ENCODE measurements at places on chromosomes 11 and 22.

DNA sequence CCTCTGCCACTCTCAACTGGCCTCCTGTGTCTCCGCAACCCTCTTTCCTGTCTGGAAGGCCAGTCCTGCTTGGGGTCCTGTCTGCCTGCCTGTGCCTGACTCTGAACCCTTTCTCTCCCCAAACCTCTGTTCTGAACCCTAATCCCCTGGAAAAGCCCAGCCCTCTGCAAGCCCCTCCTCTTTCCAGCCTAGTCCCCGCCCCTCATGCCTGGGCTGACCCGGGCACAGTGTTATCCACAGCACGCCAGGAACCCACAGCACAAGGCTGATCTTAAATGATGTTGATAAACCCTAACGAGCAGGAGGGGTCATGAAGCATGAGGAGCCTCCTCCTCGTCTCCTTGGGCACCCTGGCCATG, at the start of gene IFITM10:
Gene IFITM10 (minus strand): TSS at position 115 of the 359 bp plus-strand sequence. CDS start 153 bp downstream, outside the sequence.
- no peak for DNase-seq

DNA sequence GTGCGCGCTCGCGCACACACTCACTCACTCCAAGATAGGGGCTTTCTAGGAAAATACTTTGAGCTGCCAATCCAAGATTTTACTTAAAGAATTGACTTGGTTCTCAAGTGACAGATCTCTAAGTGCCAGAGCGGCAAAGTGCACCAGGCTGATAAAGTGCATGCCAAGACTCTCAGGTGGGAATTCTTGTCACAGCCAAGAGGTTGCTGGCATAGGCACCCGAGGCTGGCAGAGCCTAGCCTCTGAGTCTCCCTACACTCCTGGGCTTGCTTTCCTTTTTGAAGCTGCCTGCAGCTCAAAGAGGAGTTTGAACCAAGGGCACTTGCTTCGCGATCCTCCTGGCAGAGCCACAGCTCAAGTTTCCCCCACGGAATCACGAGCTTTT, 2.5 kb upstream of the ADM start:
- no peak for DNase-seq

DNA sequence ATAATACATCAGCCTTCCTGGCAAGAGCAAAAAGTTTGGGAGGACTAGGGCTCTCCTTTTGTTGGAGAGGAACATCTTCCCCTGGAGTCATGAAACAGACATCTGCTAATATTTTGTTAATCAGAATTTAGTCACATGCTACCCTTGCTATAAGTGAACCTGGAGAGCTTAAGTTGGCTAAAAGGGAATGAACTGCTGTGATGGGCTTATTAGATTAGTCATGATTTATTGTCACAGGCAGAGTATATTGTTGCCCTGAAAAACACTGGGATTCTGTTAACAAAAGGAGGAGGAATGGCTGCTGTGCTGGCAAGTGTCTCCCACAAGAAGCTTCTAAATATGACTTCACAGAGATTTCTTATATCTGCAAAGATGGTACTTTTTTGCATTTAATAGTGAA, 16.0 kb downstream of the TCP11L1 start:
- no peak for DNase-seq

- no peak for DNase-seq
Measured at GRCh38 chr11:32839308-32839707, 9.6 kb downstream of the PRRG4 start.

DNA sequence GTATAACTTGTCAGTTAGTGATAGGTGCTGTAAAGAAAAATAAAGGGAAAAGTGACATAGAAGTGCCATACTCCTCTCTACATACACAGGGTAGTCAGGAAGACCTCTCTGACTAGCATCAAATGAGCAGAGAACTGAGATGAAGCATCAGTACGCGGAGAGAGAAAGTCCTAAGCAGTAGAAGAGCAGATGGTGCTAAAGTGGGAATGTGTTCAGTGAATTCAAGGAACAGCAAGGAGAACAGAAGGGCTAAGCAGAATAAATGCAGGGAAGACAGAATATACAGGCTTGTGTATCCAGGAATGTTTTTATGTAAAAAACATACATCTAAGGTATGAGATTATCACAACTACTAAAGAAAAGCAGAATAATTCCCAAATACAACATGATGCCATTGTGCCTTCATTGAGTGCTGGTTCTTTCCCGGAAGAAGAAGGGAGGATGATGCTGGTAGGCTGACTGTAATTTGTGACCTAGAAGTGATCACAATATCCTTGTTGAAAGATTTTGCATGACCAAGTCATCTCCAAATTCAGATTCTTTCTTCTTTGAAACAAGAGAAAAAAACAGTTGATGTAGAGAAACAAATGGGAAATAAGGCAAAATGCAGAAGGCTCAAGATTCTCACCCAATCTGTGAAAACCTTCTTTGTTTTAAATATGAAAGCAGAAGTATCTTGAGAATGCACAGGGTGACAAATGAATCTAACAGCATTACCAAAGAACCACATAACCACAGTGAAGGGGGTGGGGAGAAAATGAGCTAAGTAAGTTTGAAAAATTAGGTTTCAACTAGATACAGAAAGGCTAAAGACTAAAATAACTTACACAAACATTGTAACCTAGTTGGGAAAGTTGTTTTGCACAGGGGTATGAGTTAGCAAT, 20.5 kb downstream of the MRE11 start:
- DNase-seq = no peak

DNA sequence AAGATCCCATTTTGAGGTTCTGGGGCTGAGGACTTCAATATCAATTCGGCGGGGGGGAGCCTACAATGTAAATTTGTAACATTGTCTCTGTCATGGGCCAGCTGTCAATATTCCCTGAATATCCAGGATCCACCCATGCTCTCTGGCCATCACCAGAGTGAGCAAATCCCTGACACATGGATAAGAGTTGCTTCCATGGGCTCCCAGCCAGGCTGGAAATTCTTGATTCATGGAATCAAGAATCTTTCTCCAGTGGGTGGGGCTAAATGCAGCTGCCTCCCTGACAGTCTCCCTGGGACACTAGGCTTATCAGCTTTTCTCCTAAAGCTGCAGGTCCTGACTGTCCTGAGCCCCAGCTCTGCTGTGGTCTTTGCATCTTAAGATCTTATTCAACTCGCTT, 86.9 kb upstream of the IGLL5 start:
- DNase-seq = no peak

DNA sequence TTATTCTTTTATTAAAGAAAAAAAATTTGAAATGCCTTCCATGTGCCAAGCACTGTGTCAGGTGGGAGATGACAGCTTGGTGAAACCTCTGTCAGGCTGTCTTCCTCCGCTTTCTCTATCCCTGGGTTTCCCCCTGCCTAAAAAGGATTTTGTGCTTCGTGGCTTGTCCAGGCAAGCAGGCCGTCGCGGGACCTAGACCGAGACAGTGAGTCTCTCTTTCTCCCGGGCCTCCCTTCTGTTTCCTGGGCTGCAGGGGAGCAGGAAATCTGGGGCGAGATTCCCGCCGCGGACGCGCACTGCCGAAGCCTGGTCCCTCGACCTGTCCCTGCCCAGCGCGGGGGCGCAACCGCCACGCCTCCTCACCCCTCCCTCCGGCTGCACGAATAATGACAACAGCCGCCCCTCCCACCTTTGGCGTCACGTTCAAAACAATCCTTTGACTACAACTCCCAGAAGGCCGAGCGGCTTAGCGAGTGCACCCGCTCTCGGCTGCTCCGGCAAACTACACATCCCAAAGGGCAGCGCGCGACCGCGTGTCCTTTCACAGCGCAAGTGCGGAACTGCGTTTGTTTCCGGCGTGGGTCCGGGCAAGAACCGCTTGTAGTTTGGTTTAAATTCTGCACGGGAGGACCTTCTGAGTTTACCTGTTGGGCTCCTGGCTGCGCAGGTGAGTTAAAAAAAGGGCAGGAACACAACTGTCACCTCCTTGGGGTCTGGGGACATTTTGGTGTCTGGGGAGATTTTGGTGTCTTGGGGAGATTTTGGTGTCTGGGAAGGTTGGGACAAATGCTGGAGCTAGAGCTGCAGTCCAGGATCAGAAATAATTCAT, at the start of gene CLP1:
Gene CLP1 (plus strand): TSS at position 569 of the 829 bp plus-strand sequence. CDS start 1,715 bp downstream, outside the sequence.
- peak; percentile 100 for DNase-seq

DNA sequence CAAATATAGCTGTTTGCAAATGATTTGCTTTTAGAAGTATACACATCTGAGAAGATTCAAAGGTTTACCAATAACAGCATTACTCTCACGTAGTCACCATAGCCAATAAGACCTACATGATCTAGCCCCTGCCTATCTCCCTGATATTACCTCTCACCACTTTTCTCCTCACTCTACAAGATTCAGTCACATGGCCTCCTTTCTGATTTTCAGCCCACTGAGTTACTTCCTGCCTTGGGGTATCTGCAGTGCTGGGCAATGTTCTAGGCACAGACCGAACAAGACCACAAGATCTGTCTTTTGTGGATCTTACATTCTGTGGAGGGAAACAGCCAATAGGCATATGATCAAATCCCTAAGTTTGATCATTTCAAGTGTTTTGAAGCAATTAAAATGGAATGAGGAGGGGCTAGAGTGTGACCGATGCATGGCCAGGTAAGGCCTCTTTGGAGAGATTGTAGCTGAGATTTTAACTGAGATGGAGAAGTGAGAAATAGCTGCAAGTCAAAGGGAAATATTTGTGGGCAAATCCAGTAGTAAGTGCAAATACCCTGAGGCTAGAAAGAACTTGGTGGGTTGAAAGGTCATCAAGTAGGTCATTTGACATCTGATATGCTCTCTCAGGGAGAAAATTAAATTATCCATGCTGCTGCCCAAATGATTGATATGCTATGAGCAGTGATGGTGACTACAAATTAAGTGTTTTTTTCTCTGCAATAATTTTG, 43.1 kb downstream of the ARL14EP start:
- no peak for DNase-seq

- DNase-seq = no peak
Measured at GRCh38 chr11:64444838-64445441, 86.0 kb downstream of the RPS6KA4 start.

DNA sequence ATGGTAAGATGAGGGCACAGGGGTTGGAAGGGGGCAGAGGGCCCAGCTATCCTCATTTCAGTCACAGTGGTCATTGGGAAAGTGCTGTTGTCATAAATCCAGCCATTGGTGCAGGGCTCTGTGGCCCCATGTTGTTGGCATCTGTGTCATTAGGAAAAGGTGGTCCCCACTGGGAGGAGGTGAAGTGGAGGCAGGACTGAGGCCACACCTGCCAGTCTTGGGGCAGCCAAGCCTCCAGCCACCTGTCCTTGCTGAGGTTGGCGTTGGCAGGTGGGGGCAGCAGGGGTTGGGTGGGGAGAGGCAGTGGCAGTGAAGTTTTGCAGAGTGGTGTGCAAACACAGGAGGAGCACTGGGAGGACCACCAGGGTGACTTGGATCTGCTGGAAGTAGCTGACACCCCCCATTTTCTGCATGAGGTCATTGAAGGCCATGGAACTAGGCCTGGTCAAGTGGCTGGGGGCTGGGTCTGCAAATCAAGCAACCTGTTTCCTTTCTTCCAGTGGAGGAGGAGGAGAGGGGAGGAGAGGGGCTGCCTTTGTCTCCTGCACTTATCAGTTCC, 25.3 kb downstream of the SLC22A6 start:
- no peak for DNase-seq

- no peak for DNase-seq
Measured at GRCh38 chr11:111427471-111427912, 48.4 kb upstream of the POU2AF1 start.

DNA sequence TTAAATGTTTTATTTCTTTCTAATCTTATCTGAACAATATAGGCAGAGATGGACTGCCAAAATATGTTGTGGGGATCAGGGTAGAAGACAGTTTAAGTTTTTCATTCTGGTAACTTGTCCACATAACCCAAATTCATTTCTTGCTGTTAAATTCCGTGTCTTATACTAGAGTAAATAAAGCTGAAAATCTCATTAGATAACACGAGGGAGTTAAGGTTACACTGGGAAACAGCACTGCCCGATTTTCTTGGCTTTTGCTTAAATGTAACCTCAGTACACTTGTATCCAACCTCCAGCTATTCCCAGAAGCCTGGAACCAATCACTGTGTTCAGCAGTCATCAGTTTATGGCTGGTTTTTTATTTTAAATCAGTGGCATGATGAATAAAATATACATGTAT, 48.2 kb downstream of the MICAL3 start:
- DNase-seq = no peak

GRCh38 chr11:1410366-1411291, 20.9 kb downstream of the BRSK2 start:
- no peak for DNase-seq

- DNase-seq = no peak
Measured at GRCh38 chr11:1782831-1783724, 19.4 kb upstream of the CTSD start.

DNA sequence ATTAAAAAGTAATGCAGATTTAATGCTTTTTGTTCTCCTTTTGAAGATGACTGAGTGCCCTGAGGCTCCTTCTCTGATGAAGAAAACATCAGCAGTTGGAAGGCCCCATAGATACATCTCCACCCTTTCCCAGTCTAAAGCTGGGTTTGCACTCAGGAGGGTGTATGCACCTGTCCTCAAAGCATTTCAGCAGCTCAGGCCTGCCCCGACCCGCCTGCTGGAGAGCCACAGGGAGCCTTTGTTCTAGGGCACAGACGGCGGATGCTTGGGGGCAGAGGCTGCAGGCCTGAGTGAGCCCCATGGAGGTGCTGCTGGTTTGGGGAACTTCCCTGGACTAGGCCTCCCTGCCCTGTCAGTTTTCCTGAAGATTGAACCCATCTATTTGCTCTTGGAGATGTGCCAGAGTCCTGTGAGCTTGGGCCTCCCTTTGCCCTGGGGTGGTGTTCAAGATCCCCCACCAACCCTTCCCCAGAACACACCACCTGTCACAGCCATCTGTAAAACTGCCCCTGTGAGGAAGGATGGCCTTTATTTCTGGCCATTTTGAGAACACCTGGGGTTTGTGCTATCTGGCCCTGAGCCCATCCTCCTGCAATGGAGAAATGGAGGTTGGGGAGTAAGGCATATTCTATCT, 160.0 kb downstream of the NAV2 start:
- no peak for DNase-seq

DNA sequence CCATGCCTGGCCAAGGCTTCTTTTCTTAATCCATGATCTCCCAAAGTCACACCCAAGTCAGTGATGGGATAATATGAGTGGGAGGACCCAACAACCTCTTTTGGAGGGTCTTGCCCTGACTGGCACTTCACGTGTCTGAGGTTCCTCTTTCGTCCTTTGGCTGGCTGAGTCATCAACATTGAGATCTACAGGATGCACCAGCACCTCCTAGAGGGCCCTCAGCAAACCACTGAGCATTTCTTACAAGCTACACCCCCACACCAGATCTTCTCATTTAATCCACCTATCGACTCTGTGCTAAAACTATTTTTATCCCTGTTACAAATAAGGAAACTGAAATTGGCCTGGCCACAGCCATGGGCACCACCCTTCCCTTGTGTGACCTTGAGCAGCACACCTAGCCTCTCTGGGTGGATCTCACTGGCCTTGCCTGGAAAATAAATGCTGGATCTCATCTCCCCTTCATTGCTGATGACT, 63.4 kb downstream of the FLI1 start:
- no peak for DNase-seq

GRCh38 chr22:44404341-44405020, 91.7 kb upstream of the SHISAL1 start:
- DNase-seq = no peak

All from HuH-7 (cell line).